ENCODE measurements at places on chromosomes 2 and 18.

- no peak for DNase-seq
Observed at GRCh38 chr2:233082931-233083755, 23.0 kb downstream of the INPP5D start.

GRCh38 chr18:21105936-21106335, 5.7 kb downstream of the ROCK1 start:
- DNase-seq, result no peak

DNA sequence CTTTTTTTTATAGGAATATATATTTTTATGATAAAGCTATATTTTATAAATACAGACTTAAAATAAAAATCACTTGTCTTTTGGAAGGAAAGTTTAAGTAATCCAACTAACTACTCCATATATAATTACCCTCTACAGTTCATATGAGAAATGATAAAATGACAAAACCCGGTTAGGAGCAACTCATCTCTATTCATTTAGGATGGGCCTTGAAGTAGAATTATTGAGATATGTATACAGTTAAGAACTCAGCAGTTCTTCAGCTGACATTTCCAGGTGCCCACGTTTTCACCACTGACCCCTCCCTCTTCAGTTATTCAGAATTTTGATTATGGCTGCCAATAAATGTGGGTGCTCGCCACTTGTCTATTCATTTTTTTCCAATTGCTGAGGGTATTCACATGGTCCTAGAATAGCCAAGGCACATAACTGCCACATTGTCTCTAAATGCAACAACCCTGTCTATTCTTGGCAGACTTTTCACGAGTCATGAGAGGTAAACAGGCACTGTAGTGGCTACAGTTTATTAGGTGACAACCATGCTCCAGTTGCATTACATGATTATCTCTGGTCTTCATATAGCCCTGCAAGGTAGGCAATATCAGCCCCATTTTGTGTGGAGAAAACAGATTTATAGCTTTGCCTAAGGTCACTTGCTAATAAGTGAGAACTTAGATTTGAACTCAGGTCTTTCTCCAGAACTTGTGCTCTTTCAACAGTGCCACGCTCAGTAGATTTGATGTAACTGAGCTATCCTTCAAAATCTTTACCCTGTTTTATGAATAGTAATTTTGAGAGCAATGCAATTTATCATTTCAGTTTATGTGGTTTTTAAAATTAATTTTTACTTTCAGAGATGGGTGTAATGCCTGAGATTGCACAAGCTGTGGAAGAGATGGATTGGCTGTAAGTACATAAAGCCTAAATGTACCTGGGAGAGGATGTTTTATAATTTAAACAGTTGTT, 2.9 kb downstream of the DDX1 start:
- no peak for DNase-seq

DNA sequence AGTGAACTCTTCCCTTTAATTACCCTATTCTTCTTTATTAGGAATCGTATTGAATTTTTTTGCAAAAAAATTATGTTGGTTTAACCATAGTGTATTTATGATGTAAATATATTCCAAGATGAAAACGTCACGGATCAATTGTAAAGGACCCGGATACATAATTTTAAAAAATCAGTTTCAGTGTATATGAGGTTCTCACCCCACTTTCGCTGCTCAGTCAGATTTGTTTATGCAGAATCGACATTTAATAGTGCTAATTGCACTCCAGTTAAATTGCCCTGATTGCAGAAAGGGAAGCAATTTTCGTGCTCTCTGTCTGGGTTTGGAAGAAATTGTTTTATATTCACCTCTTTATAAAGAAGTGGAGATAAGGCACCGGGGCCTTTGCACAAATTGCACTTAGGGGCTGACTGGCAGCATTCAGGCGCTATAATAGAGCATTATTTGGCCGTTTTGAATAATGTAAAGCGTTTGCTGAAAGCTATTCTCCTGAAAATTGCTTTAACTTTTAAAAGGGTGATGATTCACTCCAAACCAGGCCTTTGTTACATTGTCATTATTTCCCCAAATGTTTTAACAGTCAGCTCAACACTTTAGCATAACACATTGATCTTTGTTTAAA, 3.0 kb upstream of the SP9 start:
- DNase-seq, result no peak

- peak; percentile 66 for DNase-seq
Observed at GRCh38 chr2:218648088-218648786, 11.2 kb downstream of the ZNF142 start.

- no peak for DNase-seq
Observed at GRCh38 chr2:160287476-160287875, 87.4 kb upstream of the ITGB6 start.

- DNase-seq, result no peak
Observed at GRCh38 chr2:38505779-38506178, 96.9 kb downstream of the HNRNPLL start.

DNA sequence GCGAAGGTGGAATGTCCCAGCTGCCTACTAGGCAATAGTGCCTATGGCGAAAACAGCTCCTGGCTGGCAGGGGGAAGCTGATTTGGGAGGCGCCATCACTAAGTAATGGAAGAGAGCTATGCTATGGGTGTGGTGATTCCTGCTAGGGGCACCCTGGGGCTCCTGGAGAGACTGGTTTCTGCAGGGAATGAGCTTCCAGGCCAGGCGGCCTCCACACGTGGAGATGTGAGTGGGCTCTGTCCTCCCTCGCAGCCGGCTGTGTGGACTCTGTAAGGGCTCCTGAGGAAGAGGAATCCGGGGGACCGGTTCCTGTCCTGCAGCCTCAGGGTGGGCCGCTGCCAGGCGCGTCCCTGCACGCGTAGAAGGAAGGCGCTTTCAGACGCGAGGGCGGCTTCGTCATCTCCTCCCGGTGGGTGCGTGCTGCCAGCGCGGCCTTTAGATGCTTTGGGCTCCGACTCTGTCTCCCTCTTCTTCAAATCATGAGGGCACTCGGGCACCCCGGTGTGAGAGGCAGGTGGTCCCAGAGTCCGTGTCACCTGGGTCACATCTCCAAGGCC, 55.5 kb upstream of the ANKRD62 start:
- DNase-seq, result no peak

- DNase-seq, result no peak
Observed at GRCh38 chr18:78813936-78814710, 165.5 kb upstream of the SALL3 start.

DNA sequence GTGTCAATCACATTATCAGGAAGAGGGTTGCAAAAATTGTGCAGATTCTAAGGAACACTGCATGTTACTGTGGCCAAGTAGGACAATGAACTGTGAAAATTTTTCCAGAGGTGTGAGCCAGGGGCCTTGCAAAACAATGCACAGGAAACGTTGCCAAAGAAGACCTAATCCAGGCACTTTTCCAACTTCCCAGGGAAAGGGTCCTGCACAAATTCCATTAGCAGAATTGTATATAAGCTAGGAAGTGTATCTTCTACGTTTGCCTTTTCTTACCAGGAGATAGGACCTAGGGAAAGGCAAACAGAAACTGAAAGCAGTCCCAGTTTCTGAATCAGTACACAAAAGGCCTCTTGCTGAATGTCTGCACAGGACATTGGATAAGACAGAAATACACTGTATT, 1888.3 kb upstream of the CELF4 start:
- DNase-seq, result no peak

DNA sequence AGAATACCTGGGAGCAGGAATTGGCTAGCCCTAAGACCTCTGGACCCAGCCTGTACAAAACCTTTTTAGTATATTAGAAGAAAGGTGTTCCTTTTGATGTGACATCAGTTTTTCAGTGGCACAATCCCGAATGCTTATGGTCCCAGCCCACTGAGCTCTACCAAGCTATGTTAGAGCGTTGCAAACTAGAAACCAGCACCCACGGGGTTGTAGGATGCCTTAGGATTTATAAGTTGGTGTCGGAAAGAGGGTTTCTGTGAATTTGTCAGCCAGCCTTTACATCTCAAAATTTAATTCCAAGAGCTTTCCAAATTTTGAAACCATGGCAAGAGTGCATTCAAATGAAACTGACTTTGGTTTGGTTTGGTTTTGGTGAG, 499 bp upstream of the LMAN1 start:
- DNase-seq, result no peak

GRCh38 chr2:133352719-133353118, 215.5 kb downstream of the NCKAP5 start:
- DNase-seq, result no peak

DNA sequence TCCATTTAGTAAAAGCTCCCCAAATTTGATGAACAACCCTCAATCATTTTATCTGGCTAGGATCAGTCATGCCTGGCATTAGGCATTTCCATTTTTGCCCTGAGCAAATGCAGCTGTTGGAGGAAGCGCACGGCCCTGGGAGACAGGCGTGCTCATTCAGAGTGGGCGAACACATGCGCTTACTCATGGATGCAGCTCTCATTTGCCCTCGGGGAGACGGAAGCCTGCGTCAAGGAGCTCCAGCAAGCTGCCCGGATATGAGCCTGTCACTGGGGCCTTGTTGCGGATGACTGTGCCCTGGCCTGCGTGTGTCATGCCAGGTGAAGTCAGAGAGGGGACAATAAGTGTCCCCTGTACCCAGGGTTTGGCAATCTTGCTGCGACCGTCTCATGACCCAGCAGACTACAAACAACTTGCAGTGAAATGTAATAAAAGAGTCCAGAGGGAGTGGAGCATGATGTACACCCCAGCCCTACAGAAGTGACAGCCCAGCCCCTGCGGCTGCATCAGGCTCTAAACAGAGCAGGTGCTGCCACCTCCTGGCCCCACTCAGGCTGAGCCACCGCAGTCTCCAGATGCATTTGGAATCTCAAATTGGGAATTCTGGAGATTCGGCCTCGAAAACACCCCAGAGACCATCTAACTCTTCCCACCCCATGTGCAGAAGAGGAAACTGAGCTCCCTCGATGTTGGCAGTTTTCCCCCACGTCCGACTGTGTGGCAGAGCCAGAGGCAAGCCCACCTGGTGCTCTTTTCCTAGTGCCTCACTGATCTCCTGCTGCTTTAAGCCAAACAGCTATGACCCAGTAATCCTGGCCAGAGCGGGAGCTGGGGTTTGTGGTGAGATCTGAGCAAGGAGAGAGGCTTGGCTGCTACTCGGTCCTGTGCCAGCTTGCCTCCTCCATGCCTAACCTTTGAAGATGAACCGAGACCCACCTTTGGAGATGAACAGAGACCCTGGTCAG, 105.0 kb upstream of the ALK start:
- peak; percentile 46 for DNase-seq

- DNase-seq, result no peak
Observed at GRCh38 chr2:218357236-218358177, 850 bp downstream of the CATIP start.

- DNase-seq, result no peak
Observed at GRCh38 chr2:240571314-240571973, 3.2 kb downstream of the RNPEPL1 start.

DNA sequence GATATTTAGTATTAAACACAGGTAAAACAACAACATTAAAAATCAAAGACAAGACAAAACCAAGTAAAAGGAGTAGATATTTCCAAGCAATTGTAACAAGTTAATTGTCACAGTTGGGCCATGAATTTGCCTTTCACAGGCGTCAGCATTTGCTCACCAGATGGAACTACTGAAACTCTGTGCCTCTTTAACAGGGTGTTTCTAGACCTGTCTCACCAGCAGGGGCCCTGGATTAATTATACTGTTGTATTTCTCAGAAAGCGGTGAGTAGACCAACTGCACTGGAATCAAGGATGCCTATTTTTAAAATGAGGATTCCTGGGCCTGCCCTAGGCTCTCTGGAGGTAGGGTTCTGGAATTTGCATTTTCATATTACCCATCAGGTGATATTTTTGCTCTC, 92.6 kb downstream of the UPP2 start:
- no peak for DNase-seq

DNA sequence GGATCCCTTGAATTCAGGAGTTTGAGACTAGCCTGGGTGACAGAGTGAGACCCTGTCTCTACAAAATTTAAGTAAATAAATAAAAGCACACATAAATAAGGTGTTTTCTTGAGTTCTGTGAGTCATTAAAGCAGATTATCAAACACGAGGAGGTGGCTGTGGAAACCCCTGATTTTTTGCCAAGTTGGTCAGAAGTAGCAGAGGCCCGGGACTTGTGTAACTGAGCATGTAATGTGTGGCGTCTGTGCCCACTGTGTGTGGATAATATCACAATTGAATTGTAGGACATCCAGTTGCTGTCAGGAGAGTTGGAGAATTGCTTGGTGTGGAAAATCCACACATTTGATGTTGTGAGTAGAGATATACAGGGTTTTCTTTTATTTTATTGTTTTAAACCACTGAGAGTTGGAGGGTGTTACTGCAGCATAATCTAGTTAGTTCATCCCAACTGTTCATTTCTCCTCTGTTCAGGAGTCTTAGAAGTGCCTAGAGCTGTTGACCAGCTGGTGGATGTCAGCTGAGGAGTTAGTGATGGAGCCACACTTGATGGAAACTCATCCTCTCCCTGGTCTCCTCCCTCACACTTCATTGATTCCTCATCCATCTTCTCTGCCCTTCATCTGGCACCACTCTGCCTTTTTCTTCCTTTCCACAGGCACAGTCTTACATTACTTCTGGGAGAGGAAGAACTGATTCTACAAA, 45.9 kb upstream of the RHOB start:
- no peak for DNase-seq

DNA sequence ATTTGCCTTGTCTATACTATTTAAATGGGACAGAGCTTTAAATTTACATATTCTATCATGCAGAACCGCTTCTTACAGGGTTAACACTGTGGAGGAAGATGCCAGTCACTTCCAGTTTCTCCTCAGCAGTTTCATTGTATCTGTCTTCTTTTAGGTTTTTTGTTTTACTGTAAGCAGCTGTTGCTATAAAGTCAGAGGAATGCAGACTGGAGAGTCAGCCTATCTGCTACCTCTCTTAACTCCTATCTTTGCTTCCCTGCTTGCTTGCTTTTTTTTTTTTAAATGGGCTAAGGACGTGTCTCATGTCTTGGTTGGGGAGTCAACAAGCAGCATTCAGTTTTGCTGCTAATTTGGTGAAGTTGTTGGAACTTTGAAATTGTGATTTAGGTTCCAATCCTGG, 8.9 kb downstream of the EPC2 start:
- no peak for DNase-seq

- no peak for DNase-seq
Observed at GRCh38 chr2:98474979-98475632, 30.4 kb downstream of the INPP4A start.

GRCh38 chr2:29206941-29207340, 91.7 kb downstream of the CLIP4 start:
- no peak for DNase-seq

DNA sequence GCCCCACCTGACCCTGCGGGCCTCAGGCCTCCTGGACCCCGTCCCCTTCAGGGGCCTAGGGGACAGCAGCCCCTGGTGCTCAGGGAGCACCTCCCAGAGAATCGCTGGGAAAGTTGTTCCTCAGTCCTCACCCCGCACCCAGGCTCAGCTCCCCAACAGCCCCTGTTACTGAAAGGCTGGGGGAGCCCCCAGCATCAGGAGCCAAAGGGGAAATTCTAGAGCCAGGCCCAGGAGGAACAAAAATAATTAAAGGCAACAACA, 76.0 kb downstream of the MEX3C start:
- no peak for DNase-seq

- DNase-seq, result no peak
Observed at GRCh38 chr18:59874166-59874565, 25.6 kb upstream of the PMAIP1 start.
